ENCODE measurements at places on chromosomes 3 and 15.

- DNase-seq, result peak; percentile 27
Measured at GRCh38 chr3:126342991-126343648, 14.1 kb downstream of the KLF15 start.

- no peak for DNase-seq
Measured at GRCh38 chr15:58469432-58470353, 37.9 kb downstream of the LIPC start.

GRCh38 chr15:29130476-29130875 lies 139.1 kb downstream of the NSMCE3 start:
- no peak for DNase-seq

DNA sequence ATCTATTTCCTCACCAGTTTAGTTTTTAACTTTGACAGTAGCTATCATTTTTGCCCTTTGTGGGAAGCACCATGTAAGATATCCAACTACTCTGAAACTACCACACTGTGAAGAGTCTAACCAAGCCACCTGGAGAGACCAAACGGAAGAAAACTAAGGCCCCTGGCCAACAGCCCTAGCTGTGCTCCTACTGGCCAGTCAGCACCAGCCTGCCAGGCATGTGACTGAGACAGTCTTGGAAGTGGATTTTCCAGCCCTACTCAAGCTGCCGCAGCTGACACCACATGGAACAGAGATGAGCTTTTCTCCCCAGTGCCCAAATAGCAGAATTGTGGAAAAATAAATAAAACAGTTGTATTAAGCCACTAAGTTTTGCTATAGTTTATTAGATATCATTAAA lies 2.9 kb upstream of the TBC1D5 start:
- DNase-seq, result no peak

GRCh38 chr3:155334914-155335723 lies 41.6 kb upstream of the STRIT1 start:
- no peak for DNase-seq

DNA sequence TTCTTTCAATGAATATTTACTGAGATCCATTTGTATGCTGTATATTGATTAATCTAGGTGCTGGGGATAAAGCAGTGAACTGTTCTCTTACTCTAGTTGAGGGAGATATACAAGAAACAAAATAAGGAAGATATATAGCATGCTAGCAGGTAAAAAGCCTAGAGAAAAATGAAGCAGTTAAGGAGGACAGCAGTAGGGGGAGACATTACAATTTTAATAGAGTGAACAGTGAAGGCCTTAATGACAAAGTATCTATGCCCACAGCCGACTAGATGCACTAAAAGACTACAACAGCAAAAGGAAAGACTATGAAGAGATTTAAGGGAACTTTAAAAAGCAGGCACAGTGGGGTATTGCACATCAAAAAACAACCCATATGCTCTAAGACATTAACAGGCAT lies 81.4 kb downstream of the XRN1 start:
- DNase-seq, result no peak

Measured in dorsolateral prefrontal cortex (tissue), 122 donors.